ENCODE measurements at places on chromosomes 2 and 18.

- no peaks in the 10 kb centered on the region for H3K36me3 ChIP-seq
- DNase-seq, result no peak
- no peaks in the 10 kb centered on the region for H3K4me1 ChIP-seq
- H3K4me3 ChIP-seq, result no peak overlapping the region
Observed at GRCh38 chr18:64436111-64436510, 287.2 kb upstream of the LINC00305 start.

GRCh38 chr18:2881088-2881839, 34.5 kb downstream of the EMILIN2 start:
- H3K27ac ChIP-seq, result peak overlapping the region; percentile 39
- no peak for DNase-seq
- no peaks in the 10 kb centered on the region for H3K36me3 ChIP-seq
- H3K4me3 ChIP-seq, result peak overlapping the region; percentile 39

- no peak overlapping the region for H3K4me3 ChIP-seq
- peaks cover 6% of the 10 kb centered on the region for H3K27me3 ChIP-seq
- no peak overlapping the region for H3K27ac ChIP-seq
- no peak for DNase-seq
- H3K4me1 ChIP-seq, result no peaks in the 10 kb centered on the region
Observed at GRCh38 chr2:29485117-29485516, 369.9 kb downstream of the CLIP4 start.

GRCh38 chr2:169933124-169933711, 106.0 kb downstream of the UBR3 start:
- DNase-seq, result no peak
- no peak overlapping the region for H3K27ac ChIP-seq
- H3K36me3 ChIP-seq, result peaks cover 12% of the 10 kb centered on the region
- no peaks in the 10 kb centered on the region for H3K4me1 ChIP-seq

- no peaks in the 10 kb centered on the region for H3K36me3 ChIP-seq
- DNase-seq, result no peak
- H3K4me3 ChIP-seq, result no peak overlapping the region
Observed at GRCh38 chr2:154231021-154231420, 359.3 kb downstream of the GALNT13 start.

GRCh38 chr2:201151127-201151981, 31.6 kb upstream of the CASP10 start:
- H3K27me3 ChIP-seq, result no peaks in the 10 kb centered on the region
- peak overlapping the region; percentile 74 for H3K27ac ChIP-seq
- peaks cover 68% of the 10 kb centered on the region for H3K36me3 ChIP-seq
- H3K4me3 ChIP-seq, result no peak overlapping the region

- H3K4me1 ChIP-seq, result peaks cover 38% of the 10 kb centered on the region
- peak; percentile 11 for DNase-seq
- no peaks in the 10 kb centered on the region for H3K27me3 ChIP-seq
- H3K36me3 ChIP-seq, result peaks cover 20% of the 10 kb centered on the region
Observed at GRCh38 chr2:179049546-179050311, at the start of gene CCDC141. TSS of gene CCDC141 (minus strand) at chr2:179050137. CDS start at chr2:179049941, 196 bp downstream.

DNA sequence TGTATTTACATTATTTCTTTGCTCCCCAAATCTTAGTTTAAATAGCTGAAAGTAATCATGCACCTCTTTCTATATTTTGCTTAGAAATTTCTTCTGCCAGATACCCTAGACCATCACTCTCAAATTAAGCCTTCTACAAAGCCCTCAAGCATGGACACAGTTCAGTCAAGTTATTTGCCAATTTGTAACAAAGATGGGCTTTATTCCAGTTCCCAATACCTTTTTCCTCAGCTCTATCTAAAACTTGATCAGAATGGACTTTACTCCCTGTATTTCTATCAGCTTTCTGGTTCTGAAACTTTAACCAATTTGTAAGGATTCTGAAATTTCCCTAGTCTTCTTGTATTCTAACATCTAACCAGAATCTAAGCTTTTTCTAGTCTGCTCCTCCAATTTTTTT, 56.6 kb downstream of the SYT4 start:
- no peaks in the 10 kb centered on the region for H3K36me3 ChIP-seq
- H3K4me3 ChIP-seq, result no peak overlapping the region
- H3K27me3 ChIP-seq, result no peaks in the 10 kb centered on the region
- no peak overlapping the region for H3K27ac ChIP-seq

- no peaks in the 10 kb centered on the region for H3K4me1 ChIP-seq
- no peaks in the 10 kb centered on the region for H3K36me3 ChIP-seq
- H3K4me3 ChIP-seq, result no peak overlapping the region
- no peak overlapping the region for H3K27ac ChIP-seq
Observed at GRCh38 chr18:75551071-75551470, 123.6 kb upstream of the SMIM21 start.

- H3K27me3 ChIP-seq, result no peaks in the 10 kb centered on the region
- H3K4me1 ChIP-seq, result no peaks in the 10 kb centered on the region
- H3K4me3 ChIP-seq, result no peak overlapping the region
- no peak overlapping the region for H3K27ac ChIP-seq
- no peak for DNase-seq
- no peaks in the 10 kb centered on the region for H3K36me3 ChIP-seq
Observed at GRCh38 chr2:18830962-18831361, 241.6 kb upstream of the NT5C1B start.

GRCh38 chr18:46574000-46574742, 82.8 kb downstream of the LOXHD1 start:
- no peaks in the 10 kb centered on the region for H3K27me3 ChIP-seq
- H3K4me1 ChIP-seq, result peaks cover 5% of the 10 kb centered on the region
- no peaks in the 10 kb centered on the region for H3K36me3 ChIP-seq
- H3K4me3 ChIP-seq, result no peak overlapping the region
- no peak for DNase-seq
- H3K27ac ChIP-seq, result no peak overlapping the region

GRCh38 chr18:78899241-78899640, 80.4 kb upstream of the SALL3 start:
- DNase-seq, result no peak
- no peak overlapping the region for H3K27ac ChIP-seq
- no peaks in the 10 kb centered on the region for H3K4me1 ChIP-seq

DNA sequence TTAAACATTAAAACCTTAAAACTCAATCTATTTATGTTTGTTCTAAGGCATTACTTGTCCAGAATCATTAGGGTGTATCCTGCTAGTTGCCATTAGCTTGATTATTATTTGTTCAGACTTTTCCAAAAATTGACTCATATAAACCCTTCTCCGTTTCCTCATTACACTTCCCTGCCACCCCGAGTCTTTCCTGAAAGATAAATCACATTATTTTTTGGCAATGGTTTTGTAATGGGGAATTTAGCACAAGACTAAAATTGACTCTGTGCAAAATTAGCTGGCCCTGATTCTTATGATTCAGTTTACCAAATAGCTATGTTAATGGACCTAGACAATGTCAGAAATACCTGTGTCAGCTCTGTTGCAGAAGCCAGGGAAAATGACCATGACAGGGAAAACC, 112.2 kb upstream of the NT5C1B start:
- no peak overlapping the region for H3K4me3 ChIP-seq
- no peak overlapping the region for H3K27ac ChIP-seq
- DNase-seq, result no peak
- peaks cover 5% of the 10 kb centered on the region for H3K36me3 ChIP-seq
- H3K4me1 ChIP-seq, result no peaks in the 10 kb centered on the region

GRCh38 chr2:238731961-238732360, 115.9 kb upstream of the TWIST2 start:
- H3K4me3 ChIP-seq, result no peak overlapping the region
- H3K4me1 ChIP-seq, result no peaks in the 10 kb centered on the region
- DNase-seq, result no peak
- peaks cover 15% of the 10 kb centered on the region for H3K27me3 ChIP-seq
- H3K27ac ChIP-seq, result no peak overlapping the region

GRCh38 chr2:133838642-133839365, 270.5 kb upstream of the NCKAP5 start:
- DNase-seq, result no peak
- no peaks in the 10 kb centered on the region for H3K27me3 ChIP-seq
- H3K4me3 ChIP-seq, result no peak overlapping the region

DNA sequence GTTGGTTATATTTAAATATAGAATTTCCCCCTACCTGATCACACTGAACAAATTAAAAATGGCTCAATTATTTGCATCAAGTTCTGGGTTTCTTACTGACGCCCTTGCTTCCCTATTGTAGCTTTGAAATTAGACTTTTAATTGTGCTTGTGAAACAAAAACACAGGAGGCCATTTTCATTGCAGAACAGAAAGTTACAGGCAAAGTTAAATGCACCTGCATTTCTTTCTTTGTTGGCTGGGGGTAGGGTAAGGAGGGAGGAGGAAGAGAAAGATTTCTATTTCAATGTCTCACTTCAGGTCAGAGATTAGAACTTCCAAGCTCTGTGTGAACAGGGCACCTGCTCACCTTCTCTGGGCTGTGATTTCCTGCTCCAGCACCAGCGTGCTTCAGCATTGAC, 199.6 kb downstream of the BCL11A start:
- no peaks in the 10 kb centered on the region for H3K36me3 ChIP-seq
- peak overlapping the region; percentile 4 for H3K27ac ChIP-seq
- H3K4me1 ChIP-seq, result peaks cover 10% of the 10 kb centered on the region
- no peak overlapping the region for H3K4me3 ChIP-seq
- DNase-seq, result no peak
- peaks cover 19% of the 10 kb centered on the region for H3K27me3 ChIP-seq

- peaks cover 3% of the 10 kb centered on the region for H3K36me3 ChIP-seq
- no peak for DNase-seq
- no peak overlapping the region for H3K4me3 ChIP-seq
- H3K27me3 ChIP-seq, result no peaks in the 10 kb centered on the region
Observed at GRCh38 chr2:234257859-234258561, 207.5 kb downstream of the SPP2 start.

DNA sequence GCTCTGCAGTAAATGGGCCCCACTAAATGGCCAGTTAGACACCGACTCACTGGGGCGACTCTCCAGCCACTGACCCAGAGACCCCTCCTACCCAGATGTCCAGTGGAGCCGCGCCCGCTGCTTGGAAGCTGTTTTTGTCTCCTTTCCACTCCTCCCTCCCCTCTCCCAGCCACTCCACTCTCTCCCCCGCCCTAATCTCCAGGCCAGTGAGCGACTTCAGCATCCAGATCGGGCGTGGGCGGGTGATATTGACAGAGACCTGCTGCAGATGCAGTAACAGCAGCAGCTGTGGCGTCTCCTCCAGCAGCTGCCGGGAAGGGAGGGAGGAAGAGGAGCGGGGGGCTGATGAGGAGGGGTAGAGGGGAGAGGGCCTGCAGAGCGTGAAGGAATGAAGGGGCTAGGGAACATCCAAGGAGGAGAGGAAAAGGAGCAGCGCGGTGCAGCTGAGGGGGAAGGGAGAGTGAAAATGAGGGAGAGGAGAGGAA, at the start of gene SCN7A:
SCN7A (minus strand) TSS at position 110 of the 485 bp plus-strand sequence. CDS start 16,553 bp downstream, outside the sequence.
- no peak within 1 kb of the TSS for H3K27ac ChIP-seq
- H3K4me1 ChIP-seq, result no peaks in the 10 kb centered on the region
- peaks cover 7% of the 10 kb centered on the region for H3K27me3 ChIP-seq
- DNase-seq, result no peak

- no peak for DNase-seq
- no peak overlapping the region for H3K27ac ChIP-seq
- H3K4me3 ChIP-seq, result no peak overlapping the region
- no peaks in the 10 kb centered on the region for H3K27me3 ChIP-seq
Observed at GRCh38 chr2:27506587-27506986, 9.9 kb downstream of the GCKR start.

DNA sequence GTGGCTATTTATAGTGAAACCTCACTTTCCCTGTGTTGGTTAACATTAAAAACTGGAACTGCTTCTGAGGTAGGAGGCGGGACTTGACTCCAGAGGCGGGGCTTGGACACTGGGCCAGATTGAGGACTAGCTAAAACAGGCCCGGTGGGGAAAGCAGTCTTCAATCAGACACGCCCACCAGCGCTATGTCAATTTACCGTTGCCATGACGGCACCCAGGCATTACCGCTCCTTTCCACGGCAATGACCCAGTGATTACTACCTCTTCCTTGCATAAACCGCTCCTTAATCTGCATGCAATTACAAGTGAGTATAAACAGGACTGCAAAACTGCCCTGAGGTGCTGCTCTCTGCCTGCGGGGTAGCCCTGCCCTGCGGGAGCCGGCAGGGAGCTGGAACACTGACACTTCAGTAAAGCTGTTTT, 35.3 kb downstream of the LRRFIP1 start:
- H3K4me1 ChIP-seq, result peaks cover 6% of the 10 kb centered on the region
- no peak overlapping the region for H3K4me3 ChIP-seq
- no peaks in the 10 kb centered on the region for H3K36me3 ChIP-seq
- peak; percentile 62 for DNase-seq
- no peak overlapping the region for H3K27ac ChIP-seq

- H3K27ac ChIP-seq, result no peak overlapping the region
- no peaks in the 10 kb centered on the region for H3K36me3 ChIP-seq
Observed at GRCh38 chr2:148548716-148549400, 95.7 kb upstream of the EPC2 start.

- H3K27me3 ChIP-seq, result no peaks in the 10 kb centered on the region
- peaks cover 42% of the 10 kb centered on the region for H3K36me3 ChIP-seq
- no peak overlapping the region for H3K27ac ChIP-seq
- no peak for DNase-seq
Observed at GRCh38 chr18:47146206-47146605, 4.1 kb downstream of the HDHD2 start.

DNA sequence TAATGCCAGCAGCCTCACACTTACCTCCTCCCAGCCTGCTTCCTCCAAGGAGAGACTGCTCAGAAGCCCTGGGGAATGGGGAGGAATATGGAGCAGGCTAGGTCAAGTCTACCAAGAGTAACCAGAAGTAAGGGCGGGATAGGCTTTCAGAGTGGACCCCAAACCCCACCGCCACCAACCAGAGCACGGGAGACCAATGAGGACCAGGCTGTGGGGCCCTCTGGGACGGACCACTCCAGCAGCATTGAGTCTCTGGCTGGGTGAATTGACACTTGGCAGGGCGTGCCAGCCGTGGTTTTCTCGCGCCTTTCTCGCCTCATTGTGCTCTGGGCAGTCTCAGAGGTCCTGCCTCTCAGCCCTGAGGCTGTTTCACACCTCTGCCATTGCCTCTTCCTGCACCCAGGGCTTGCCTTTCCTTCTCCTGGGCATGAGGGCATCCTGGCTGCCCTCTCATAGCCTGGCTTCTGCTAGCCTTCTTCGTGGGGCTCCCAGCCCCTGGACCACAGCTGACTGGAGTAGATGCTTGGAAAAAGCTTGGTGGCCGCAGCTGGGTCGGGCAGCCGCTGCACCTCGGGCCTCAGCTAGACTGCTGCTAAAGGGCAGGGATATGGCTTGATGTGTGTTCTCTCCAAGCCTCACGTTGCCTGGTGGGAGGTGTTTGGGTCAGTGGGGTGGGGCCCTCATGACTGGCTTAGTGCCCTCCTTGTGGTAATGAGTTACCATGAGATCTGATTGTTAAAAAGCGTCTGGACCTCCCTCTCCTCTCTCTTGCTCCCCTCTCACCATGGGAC, 40.5 kb upstream of the HS6ST1 start:
- H3K27ac ChIP-seq, result no peak overlapping the region
- H3K36me3 ChIP-seq, result no peaks in the 10 kb centered on the region

- H3K36me3 ChIP-seq, result peaks cover 3% of the 10 kb centered on the region
- H3K27me3 ChIP-seq, result no peaks in the 10 kb centered on the region
- peaks cover 5% of the 10 kb centered on the region for H3K4me1 ChIP-seq
- DNase-seq, result no peak
- H3K27ac ChIP-seq, result no peak overlapping the region
- H3K4me3 ChIP-seq, result no peak overlapping the region
Observed at GRCh38 chr2:158493458-158493857, 36.7 kb downstream of the PKP4 start.

- H3K36me3 ChIP-seq, result no peaks in the 10 kb centered on the region
- H3K4me1 ChIP-seq, result no peaks in the 10 kb centered on the region
- H3K27me3 ChIP-seq, result no peaks in the 10 kb centered on the region
- H3K4me3 ChIP-seq, result no peak overlapping the region
Observed at GRCh38 chr2:66174491-66174890, 260.4 kb upstream of the MEIS1 start.
